ENCODE measurements at places on chromosomes 4 and X.

GRCh38 chrX:153762626-153763173, 1.3 kb upstream of the PLXNB3 start:
- no peak for DNase-seq

DNA sequence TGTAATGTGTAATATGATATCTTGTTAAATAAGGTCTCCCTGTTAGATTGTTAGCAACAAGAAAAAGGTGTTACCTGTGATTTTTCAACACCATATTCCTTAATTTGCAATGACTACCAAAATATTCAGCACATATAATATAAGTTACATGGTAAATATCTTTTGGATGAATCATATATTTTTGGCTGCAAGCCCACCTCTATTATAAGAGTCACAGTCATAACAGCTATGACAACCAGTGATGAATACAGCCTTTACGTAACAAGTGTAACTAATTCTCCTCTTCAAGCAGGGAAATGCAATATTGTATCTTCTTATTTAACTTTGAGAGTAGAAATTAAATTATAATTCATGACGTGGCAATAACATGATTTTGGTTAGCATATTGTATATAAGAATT, 187.0 kb downstream of the NLGN4X start:
- peak; percentile 45 for DNase-seq

DNA sequence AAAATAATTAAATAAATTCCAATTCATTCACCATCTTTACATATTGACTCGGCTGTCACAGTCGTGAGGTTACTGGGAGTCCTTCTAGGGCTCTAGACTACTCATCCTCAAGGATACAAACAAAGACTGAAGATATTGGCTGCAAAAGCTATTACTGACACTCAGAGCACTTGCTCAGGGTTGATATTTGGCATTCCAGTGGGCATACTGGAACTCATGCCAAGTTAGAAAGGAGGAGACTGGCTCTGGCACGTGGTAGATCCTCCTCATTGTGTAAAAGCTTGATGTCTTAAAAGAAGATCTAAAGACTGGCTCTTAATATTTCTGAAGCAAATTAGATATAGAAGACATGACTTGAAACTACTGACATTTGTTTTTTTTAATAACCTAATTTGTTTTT, 172.7 kb downstream of the GPM6A start:
- no peak for DNase-seq

DNA sequence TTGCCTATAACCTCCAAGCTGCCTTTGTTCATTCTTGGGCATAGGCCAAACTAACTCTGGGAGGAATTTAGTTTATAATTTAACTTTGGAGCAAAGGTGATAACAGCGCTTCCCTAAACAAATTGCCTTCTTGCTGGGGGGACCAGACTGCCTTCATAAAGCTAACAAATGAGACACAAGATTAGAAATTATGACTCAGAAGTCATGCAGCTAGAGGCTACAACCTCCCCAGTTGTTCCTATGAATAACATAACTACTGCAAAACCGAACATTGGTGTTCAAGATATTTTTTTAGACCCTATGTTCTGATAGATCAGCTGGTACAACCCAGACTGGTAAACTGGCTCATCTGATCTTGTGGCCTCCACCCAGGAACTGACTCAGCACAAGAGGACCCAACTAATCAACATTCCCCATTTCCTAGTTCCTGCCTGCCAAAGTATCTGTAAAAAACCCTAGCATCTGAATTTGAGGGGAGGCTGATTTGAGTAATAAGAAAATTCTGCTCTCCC, 22.0 kb upstream of the TMPRSS11B start:
- DNase-seq, result peak; percentile 30

- DNase-seq, result peak; percentile 0
Observed at GRCh38 chrX:119040432-119040831, 32.4 kb upstream of the CT47C1 start.

- no peak for DNase-seq
Observed at GRCh38 chrX:31670245-31670644, 598.4 kb upstream of the FTHL17 start.

- no peak for DNase-seq
Observed at GRCh38 chr4:86502081-86502480, 92.0 kb upstream of the PTPN13 start.

- DNase-seq, result peak; percentile 48
Observed at GRCh38 chr4:124433500-124433899, 279.0 kb downstream of the ANKRD50 start.

DNA sequence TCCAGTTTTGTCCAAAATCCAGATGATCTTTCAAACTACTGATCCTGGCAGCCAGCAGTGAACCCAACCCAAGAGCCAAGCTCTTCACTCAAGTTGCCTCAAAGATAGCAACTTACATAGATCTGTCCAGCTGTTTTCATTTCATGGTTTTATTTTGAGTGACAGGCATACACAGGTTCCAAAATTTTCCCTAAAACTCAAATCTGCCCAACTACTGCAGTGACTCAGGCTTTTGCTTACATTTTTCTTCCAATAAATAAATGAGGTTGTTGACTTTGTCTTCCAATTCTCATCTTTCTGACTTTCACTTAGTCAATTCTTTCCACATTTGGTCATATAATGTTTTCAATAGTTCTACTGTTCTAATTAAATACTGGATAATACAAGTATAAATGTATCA, 158.8 kb downstream of the TECRL start:
- DNase-seq, result no peak

- no peak for DNase-seq
Observed at GRCh38 chr4:102094481-102094880, 250.8 kb downstream of the SLC39A8 start.

GRCh38 chr4:52588097-52588496, 71.0 kb downstream of the USP46 start:
- peak; percentile 40 for DNase-seq

DNA sequence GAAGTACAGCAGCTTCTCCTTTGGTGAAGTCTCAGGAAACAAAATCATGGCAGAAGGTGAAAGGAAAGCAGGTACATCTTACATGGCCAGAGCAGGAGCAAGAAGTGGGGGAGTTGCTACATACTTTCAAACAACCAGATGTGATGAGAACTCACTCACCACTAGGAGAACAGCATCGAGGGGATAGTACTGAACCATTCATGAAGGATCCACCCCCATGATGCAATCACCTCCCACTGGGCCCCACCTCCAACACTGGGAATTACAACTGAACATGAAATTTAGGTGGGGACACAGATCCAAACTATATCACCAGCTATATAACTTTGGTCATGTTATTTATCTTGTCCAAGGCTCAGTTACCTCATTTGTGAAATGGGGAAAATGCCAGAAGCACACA, 159.4 kb downstream of the OPHN1 start:
- DNase-seq, result no peak

GRCh38 chr4:4532371-4533154, 9.3 kb downstream of the STX18 start:
- no peak for DNase-seq

GRCh38 chr4:86101410-86101809, 258.4 kb downstream of the MAPK10 start:
- DNase-seq, result no peak

DNA sequence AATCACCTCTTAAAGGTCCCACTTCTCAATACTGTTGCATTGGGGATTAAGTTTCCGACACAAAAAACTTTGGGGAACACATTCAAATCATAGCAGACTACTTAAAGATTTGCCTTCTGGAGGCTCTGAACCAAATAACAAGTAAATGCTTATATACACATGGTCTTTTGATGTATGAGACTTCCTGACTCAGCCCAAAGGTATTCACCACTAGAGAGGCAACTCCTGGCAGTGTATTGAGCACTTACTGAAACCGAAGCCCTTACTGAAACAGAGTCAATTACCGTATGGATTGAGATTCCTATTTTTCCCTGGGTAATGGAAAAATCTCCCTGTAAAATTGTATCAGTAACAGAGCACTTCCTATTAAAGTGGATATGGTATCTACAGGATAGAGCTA, 45.4 kb downstream of the ZCCHC13 start:
- DNase-seq, result peak; percentile 67

DNA sequence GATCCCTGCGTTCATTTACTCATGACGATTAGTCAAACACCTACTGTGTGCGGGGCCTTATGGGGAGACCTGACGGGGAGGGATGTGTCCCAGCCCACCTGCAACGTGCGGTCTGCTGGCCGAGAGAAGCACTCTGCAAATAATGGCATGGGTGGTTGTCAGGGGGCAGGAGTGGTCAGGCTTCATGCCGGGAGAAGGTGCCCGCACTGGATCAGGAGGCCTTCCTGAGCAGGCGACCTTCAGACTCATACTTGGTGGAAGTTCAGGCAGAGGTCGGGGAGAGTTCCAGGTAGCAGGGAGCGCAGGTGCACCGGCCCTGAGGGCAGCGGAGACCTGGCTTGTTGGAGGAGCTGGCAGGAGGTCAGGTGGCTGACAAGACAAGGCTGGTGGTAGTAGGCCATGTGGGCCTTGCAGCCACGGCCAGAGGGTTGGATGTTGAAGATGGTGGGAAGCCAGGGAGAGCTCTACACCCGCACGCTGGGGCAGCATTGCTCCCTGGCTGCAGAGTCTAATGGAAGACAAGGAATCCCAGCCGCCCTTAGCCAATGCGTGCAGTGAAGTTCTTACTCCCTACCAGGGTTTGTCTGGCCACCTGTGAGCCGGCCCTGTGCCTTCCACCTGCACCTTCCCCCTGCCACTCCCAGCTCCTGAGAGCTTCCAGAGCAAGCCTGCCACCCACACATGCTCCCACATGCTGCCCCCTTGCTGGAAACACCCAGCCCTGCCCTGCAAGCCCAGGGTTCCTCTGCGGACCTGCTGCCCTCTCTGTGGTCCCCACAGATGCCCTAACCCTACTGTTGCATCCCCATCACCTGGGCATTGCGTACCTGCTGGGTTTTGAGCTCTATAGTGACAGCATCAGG, 97.3 kb downstream of the PSAPL1 start:
- DNase-seq, result no peak

- peak; percentile 42 for DNase-seq
Observed at GRCh38 chr4:17511509-17511949, 361 bp downstream of the QDPR start.
